ENCODE measurements at places on chromosomes 13 and 19.

DNA sequence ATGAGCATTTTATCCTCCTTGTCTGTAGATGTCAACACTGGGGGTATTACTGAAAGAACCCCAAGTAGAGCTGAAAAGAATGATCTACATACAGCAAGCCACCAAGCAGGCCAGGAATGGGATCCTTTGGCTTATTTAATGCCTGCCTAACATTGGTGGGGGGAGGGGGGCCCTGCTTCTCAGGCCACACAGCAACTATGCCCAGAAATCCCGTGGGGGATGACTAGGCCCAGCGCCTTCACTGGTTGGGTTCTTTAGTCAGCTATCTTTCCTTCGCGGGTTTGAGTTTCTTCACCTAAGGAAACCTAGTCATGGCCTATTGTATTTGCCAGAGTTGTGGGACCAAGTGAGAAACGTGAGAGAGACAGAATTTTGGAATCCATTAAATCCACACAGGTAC lies 80.5 kb downstream of the CCNA1 start:
- DNase-seq, result no peak

- DNase-seq, result no peak
These were observed 4.9 kb downstream of the NUMBL start for GRCh38 chr19:40685563-40685962.

DNA sequence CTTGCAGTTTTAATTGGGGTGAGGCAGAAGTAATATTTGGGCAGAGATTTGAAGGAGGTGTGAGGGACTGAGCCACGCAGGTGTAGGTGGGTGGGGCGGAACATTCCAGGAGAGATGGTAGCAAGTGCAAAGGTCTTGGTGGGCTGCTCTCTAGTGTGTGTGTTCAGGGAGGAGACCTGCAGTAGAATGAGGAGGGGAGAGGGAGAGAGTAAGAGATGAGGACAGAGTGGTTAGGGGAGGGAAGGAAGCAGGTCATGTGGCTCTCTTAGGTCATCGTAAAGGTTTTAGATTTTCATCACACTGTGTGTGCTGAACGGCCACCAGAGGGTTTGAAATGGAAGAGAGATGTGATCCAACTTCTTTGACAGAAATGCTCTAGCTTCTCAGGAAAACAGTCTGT lies 33.5 kb downstream of the WASF3 start:
- DNase-seq, result no peak

- DNase-seq, result no peak
These were observed 23.8 kb downstream of the APBA3 start for GRCh38 chr19:3737487-3738205.

GRCh38 chr13:41075034-41075433 lies 13.7 kb downstream of the WBP4 start:
- peak; percentile 37 for DNase-seq

GRCh38 chr13:33206945-33207614 lies 78.5 kb downstream of the STARD13 start:
- no peak for DNase-seq

GRCh38 chr13:114043421-114044053 lies 69.7 kb upstream of the C13orf46 start:
- peak; percentile 90 for DNase-seq

- no peak for DNase-seq
These were observed 9.9 kb upstream of the RCBTB2 start for GRCh38 chr13:48542581-48543341.

- no peak for DNase-seq
These were observed 175.5 kb upstream of the SERP2 start for GRCh38 chr13:44197791-44198770.

DNA sequence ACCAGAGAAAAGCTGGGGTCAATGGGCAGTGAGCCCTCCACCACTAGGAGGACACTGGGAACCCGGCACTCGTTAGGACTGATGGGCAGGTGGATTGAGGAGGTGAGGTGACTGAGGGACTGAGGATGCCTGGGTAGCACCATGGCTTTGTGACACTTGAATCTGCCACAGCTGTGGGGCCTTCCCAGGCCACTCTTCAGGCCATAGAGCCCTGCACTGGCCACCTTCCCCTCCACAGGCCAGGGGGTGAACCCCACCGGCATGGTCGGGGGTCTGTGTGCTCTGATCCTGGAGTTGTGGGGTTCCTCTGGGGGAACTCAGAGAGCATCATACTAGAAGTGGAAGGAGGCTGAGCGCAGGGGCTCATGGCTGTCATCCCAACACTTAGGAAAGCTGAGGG lies 423.5 kb downstream of the ZNF536 start:
- no peak for DNase-seq

- DNase-seq, result no peak
These were observed 5.3 kb downstream of the CATSPERG start for GRCh38 chr19:38340927-38341326.

- no peak for DNase-seq
These were observed 46.3 kb downstream of the CCNE1 start for GRCh38 chr19:29858000-29858596.

DNA sequence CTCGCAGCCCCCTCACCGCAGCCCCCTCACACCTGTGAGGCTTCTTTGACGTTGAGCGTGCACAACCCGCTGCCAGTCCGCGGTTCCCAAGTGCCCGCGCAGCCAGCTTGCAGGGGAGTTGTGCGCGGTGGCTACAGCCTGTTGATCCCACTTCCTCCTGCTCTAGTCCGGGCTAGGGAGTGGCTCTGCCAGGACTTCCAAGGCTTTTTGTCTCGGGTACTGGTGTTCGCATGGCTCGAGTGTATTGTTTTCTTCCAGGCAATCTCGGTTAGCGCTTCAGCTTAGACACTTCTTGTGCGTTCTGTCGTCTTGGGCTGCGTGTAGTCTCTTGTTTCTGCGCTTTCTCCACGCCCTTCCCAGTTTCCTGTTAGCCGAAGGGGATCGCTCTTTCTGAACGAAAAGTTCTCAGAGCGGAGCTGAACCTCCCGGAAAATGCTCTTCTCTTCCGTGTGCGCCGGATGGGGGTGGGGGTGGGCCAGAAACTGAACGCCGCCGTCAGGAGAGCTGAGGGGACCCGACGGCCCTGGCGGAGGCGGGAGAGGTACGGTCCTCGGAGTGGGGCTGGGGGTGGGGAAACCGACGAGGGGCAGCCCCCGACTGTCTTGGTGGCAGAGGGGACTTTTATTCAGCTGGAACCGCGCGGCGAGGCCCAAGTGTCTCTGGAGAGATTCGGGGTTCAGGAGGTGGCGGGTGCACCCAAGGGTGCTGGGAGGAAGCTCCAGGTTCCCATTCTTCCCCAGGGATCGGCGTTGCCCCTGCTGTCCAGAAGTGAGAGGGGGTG lies 697 bp upstream of the DGKH start:
- DNase-seq, result peak; percentile 77

DNA sequence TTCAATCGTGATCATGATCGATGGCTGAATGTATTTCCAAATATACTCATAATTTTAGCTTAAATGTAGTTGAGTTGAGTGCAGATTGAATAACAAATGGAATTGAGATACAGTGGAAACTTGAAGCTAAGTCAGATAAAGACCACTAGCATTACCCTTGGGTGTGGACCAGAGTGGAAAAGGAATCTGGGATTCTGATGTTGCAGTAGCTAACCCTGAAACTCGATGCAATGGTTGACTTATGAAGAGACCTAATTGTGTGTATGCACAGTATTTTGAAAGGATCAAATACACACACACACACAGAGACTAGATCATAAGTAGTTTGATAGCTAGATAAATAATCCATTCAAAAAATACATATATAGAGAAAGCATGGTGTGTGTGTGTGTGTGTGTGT lies 135.8 kb downstream of the RXFP2 start:
- no peak for DNase-seq

GRCh38 chr19:11620553-11620952 lies 23.3 kb downstream of the ZNF627 start:
- no peak for DNase-seq

DNA sequence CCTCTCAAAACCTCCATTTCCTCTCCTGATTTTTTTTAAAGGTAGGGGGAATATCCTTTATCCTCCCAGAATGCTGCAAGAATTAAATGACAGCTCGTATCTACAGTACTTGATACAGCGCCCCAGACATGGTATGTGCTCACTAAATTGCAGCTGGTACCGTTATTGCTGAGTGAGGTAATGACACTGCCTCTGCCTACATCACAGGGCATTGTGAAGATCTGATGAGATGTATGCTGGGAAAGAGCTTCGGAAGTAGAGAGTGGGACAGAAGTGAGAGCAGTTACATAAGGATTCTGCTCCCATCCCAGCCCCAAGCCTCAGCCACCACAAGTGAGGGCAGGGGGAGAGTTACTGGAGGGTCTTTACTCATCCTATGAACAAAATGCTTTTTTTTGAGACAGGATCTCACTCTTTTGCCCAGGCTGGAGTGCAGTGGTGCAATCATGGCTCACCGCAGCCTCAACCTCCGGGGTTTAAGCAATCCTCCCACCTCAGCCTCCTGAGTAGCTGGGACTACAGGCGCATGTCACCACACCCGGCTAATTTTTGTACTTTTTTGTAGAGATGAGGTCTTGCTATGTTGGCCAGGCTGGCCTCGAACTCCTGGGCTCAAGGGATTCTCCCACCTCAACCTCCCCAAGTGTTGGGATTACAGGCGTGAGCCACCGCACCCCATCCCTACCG lies 1.7 kb upstream of the FKRP start:
- no peak for DNase-seq

GRCh38 chr19:47097396-47098201 lies 16.0 kb downstream of the ZC3H4 start:
- no peak for DNase-seq

- no peak for DNase-seq
These were observed 33.1 kb downstream of the DCLK1 start for GRCh38 chr13:36098080-36098479.

DNA sequence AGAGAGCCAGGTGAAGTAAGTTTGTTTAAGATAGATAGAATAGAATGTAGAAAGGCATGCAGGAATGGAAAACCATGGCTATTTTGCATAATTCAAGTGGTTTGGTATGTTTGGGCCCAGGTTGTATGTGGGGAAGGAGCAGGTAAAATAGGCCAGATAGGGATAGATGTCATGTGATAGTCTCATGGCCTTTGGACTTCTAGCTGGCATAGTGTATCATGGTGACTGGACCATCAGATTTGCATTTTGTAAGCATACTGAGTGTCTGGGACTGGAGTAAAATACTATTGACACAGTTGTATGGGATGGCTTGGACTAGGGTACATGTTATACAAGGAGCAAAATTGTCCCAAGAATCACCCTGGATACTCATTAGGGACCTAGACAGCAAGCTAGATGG lies 38.9 kb downstream of the COG3 start:
- no peak for DNase-seq

- no peak for DNase-seq
These were observed 691 bp downstream of the KIR2DL4 start for GRCh38 chr19:54804101-54804500.

- DNase-seq, result no peak
These were observed 835.9 kb downstream of the UQCRFS1 start for GRCh38 chr19:28377077-28377476.

GRCh38 chr13:75963302-75963701 lies 327.2 kb downstream of the LMO7 start:
- DNase-seq, result no peak

DNA sequence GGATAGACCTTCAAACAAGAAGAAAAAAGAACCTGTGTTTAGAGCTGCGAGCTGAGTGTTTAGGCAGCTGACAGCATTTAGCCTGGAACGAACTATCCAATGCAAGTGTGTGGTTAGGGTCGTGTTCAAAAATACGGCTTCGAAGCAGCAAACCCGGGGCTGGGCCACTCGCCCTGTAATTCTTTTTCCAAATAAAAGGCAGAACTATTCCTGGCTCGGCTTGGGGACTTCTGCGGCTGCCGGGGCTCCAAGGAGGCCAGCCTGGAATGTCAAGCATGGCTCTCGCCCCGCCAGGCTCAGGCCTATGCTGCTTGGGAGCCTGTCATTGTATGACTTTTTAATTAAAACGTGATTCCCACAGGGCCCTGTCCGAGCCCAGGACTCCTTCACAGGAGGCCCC lies 51.7 kb upstream of the KLF2 start:
- DNase-seq, result no peak

DNA sequence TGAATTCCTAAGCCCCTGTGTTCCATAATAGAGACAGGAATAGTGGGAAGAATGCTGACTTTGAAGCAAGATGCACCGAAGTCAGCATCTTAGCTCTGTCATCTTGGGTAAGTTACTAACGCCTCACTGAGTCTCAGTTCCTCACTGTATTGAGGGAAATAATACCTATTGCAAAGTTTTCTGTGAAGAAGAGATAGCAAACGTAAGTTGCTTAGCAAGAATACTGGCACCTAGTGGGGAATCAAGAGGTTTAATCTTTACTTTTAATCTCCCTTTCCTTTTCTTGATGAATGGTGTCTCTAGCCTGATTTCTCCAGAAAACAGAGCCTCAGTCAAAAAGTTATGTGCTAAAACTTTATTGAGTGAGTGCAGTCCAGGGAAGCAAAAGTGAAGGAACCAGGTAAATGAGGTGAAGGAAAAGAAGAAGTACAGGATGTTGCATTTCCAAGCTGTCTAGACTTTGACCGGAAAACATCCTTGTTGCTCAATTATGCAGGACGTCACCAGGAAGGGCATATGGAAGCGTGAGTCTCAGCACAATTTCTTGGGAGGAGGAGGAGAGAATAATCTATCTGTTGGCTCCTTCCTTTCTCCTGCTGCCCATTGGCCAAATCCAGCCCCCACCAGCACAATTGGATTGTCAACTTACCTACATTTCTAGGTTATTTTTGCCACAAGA lies 210.0 kb downstream of the B3GLCT start:
- DNase-seq, result peak; percentile 10

GRCh38 chr13:109256866-109257760 lies 529.3 kb downstream of the IRS2 start:
- peak; percentile 98 for DNase-seq

- DNase-seq, result peak; percentile 46
These were observed 6.5 kb downstream of the RAB11B start for GRCh38 chr19:8396563-8397203.

DNA sequence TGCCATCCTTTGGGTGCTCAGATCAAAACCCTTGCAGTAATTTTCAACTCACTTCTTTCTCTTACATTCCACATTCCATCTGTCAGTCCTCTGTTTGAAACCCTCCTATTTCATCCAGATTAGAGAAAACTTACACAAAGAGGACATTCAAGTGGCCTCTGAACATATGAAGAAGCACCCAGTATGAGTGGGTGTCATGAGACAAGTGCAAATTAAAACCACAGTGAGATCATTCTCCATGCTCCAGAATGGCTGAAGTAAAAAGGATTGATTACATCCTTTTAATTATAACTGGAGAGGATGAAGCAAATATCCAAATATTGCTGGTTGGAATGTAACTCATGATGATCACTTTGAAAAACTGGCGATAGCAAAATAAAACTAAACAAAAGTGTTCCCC lies 96.5 kb downstream of the MIPEP start:
- no peak for DNase-seq

All from HCEC 1CT (cell line).